ENCODE measurements at places on chromosomes 12 and 14. TPM values are rescaled to one million over a fixed set of nuclear protein-coding genes. Genes with fewer than 3 reads are reported as not detected.

HPD gene
- not detected for total RNA-seq

KRT79 gene
- 0.95 TPM for total RNA-seq

ARHGAP9 gene
- 162 TPM for total RNA-seq

TDRD9 gene
- total RNA-seq, result 0.54 TPM

KLRC1 gene
- total RNA-seq, result 0.52 TPM

CRADD gene
- 6.0 TPM for total RNA-seq

KLRD1 gene
- total RNA-seq, result 2.0 TPM
